ENCODE measurements at places on chromosomes 1 and 21.

DNA sequence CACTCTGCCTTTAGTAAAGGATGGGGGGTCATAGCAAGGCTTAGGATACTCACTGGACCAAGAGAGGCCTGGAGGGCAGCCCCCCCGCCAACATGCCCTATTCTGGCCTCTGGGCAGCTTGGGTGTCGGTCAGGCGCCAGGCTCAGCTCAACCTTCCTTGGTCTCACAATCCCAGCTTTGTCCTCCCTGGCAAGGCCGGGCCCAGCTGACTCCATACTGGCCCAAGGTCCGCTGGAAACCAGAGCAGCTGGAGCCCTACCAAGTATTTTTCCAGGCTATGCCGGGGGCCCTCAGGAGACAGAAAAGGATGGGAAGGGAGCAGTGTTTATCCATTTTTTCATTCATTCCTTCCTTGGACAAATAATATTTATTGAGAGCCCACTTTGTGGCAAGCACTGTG, 6.2 kb downstream of the FBXO2 start:
- no peak for DNase-seq

DNA sequence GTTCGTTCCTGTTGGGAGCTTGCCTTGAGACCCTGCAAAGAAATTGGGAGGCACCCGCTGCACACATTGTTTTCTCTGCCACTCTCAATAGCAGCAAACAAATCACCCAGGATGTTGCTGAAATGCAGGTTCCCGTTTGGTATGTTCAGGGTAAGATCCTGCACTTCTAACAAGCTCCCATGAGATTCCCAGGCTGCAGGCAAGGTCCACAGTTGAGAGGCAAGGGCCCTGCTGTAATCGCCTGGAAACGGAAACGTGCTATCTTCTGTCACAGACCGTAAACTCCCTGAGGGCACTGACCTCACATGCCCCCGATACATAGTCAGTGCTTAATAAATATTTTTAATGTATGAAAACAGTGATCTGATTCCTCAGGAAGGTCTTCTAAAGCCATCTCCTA, 37.8 kb downstream of the XCL1 start:
- DNase-seq: no peak

DNA sequence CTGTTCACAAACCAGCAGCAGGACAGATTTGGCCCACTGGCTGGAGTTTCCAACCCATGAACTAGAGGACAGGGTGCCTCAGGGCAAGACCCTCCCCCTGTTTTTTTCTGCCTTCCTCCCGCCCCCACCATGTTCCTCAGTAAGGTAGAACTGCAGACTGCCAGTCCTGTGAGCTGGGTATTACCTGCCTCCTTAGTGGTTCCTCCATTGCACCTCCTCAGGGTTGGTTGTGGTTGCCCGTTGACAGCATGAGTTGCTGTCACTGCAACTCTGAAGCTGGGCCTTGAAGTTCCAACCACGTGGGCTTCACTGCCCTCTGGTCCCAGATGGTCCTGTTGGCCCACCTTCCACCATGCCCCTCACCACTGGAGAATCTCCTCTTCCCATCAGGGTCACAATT, 28.8 kb downstream of the TENT5C start:
- no peak for DNase-seq

- no peak for DNase-seq
These were observed 44.4 kb upstream of the DHCR24 start for GRCh38 chr1:54931275-54931840.

DNA sequence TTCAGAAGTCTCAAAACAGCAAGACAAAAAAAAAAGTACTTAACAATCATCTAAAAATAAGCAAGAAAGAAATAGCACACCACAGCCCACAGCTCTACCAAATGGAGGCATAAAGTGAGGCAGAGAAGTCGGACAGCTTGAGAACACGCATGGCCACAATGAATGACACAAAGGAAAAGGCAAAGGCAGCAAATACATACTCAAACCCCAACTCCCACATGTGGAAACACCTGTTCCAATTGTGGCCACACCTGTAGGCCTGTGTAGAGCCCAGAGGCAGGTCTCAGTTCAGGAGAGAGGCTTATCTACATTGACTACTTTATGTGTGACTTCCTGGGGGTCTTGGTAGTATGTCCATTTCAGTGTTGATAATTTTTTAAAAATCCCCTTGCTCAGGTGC, 543.5 kb downstream of the LMO4 start:
- DNase-seq: no peak

DNA sequence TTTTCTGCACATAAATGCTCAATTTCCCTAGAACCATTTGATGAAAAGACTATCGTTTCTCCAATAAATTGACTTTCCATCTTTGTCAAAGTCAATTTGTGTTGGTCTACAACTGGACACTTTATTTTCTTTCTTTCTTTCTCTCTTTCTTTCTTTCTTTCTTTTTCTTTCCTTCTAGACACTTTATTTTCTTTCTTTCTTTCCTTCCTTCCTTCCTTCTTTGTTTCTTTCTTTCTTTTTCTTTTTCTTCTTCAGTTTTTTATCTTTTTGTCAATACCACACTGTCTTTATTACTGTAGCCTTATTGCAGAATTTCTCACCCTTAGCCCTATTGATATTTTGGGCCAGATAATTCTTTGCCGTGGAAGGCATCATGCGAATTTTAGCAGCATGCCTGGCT, 73.5 kb downstream of the FASLG start:
- DNase-seq: no peak

- no peak for DNase-seq
These were observed 114.1 kb downstream of the TNR start for GRCh38 chr1:175629318-175629694.

- DNase-seq: peak; percentile 74
These were observed 27.8 kb downstream of the PLEKHA6 start for GRCh38 chr1:204331847-204332487.

GRCh38 chr1:209823143-209824041, 4.4 kb upstream of the UTP25 start:
- peak; percentile 53 for DNase-seq

GRCh38 chr1:29855561-29856160, 619.3 kb downstream of the PTPRU start:
- no peak for DNase-seq

DNA sequence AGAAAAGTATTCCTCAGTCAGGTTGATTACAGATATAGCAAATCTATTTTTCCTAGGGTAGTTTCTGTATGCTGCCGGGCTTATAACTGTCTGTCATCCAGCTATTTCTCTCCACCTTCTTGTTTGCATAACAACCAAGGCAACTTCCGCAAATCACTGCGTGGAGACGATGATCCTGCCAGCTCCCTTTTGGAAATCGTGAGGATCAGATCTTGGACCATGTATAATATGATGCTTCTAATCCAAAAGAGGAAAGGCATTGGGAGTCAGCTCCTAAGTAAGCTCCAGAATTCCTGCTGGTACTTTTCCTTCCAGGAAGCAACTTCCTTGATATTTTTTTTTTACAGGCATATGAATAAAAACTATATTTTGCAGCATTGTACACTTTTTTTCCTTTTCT, 445 bp upstream of the RGS4 start:
- no peak for DNase-seq

DNA sequence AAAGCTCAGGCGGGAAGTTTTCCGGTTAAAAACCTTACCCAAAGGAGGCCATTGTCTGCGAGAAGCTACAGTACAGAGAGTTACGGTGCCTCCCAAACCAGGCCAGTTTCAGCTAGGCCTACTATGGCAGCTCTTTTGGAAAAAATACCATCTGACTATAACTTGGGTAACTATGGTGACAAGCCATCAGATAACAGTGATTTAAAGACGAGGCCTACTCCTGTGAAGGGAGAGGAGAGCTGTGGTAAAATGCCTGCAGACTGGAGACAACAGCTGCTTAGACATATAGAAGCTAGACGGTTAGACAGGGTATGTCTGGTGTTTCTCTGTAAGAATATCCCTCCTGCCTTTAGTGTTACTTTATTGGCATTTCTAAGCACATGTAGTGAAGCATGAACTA, 165.9 kb downstream of the LRRC40 start:
- no peak for DNase-seq

DNA sequence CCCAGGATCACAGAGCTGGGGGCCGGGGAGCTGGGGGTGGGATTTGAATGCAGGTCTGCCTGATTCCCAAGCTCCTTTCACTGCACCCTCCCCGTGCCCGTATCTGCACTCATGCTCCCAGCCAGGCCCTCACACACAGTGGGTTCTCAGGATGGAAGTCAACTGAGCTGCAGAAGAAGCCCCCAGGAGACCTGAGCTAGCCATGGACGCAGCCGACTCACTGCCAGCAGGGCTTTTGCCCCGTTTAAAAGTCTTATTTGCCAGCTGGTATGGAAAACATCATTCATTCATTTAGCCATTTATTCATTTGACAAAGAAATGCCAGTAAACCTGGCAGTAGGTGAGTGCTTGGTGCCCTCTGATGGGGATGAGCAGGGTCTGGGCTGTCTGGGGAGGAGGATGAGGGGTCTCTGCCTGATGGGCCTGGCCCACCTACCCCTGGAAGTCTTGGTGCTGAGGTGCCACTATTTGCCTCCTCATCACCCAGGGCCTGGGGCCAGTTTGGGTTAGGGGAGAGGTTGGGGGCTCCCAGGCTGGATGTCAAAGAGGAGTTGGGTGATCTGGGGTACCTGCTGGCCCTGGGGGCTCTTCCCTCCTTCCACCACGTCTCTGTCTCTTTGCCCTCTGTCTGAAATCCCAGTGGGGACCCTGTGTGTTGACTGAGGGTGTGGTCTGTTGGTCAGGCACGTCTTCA, 2.8 kb downstream of the TNFRSF1B start:
- DNase-seq: no peak

GRCh38 chr21:14991957-14992356, 72.8 kb downstream of the NRIP1 start:
- DNase-seq: no peak

DNA sequence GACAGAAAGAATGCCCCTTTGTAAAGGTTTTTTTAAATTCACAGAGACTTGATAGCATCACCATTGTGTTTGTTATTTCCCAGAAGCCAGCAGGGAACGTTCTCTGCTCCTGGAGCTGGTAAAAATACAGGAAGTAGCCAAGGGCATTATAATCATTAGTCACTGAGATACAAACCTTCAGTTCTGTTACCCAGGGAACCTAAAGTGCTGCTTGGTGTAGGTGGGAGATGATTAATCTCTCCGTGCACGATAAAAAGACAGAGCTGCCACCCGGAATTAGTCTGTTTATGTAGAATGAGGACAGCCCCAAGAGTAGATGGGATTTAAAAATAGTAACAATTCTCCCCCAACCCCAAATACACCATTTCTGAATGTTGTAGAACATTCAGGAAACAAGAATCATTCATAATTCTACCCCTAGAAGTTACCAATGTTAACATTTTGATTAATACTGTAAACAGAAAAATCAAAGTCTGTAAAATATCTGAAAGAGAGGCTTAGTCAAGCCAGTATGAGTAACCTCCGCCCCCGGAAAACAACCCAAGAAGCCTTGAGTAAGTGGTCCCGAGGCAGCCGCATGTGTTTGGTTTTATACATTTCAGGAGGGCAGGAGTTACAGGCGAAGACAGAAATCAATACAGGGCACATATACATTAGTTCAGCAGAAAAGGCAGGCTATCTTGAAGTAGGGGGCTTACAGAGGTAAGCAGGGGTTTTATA, 45.3 kb upstream of the CTBS start:
- DNase-seq: peak; percentile 8

GRCh38 chr1:156804572-156805243, 11.9 kb downstream of the SH2D2A start:
- no peak for DNase-seq

- DNase-seq: no peak
These were observed 167.6 kb downstream of the PRDM2 start for GRCh38 chr1:13867603-13868002.

DNA sequence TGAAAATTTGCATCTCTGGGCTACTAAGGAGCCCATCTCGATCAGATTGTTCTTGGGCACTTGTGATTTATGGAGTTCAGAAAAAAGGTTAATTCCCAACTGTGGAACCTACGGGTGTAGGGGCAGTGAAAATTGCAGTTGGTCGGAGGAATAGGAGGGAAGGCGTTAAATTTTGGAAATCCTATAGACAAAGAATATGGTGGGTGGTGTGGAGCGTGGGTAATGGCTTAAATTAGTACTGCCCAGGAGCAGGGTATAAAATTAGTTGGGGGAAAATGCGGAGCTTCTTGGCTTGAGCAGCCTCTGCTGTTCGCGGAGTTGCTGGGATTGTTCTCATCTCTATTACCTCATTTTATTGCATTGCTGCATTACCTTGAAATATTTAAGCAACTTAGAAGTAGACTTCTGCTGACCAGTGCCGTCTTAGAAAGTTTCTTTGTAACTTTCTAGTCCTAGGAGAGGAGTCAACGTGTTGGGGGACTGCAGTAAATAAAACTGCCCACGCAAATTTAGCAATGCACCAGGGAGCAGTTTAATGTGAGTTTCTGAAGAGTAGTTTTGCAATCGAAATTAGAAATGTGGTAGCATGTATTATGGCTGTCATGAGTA, 514 bp downstream of the S1PR1 start:
- no peak for DNase-seq

DNA sequence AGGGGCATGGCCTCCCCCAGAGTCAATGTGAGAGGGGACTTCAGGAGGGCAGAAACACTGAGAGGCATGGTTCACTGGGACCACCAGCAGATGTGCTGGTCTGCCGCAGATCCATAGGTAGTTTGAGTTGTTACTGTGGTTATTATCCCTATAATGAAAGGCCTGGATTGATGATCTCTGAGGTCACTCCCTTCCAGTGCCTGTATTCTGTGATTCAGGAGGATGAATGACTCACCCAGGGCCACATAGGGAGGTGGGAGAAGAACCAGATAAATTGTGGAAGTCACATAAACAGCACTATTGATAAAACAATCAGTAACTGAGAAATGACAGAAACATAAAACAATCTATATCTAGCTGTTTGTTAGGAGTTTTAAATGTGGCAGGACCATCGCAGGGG, 22.7 kb upstream of the ACTL8 start:
- DNase-seq: no peak

DNA sequence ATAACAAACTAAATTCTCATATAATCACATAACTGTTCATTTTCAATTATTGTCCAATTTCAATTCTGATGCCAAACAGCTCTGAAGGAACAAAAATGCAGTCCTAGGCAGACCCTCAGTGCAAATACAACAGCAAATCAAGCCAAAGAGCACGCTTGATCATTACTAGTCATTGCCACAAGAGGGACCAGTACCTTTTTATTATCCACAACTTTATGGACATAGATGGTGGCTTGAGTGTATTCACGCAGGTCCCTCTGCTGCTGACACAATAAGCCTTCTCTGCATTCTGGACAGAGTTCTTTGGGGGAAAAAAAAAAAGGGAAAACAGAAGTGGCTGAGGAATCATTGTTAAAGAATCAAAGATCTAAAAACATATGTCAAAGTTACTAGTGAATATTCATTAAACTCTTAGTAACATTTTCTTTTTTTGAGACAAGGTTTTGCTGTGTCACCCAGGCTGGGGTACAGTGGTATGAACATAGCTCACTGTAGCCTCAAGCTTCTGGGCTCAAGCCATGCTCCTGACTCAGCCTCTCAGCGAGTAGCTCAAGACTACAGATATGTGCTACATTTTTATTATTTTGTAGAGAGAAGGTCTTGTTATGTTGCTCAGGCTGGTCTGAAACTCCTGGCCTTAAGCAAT, 34.3 kb upstream of the RAP1GAP start:
- peak; percentile 15 for DNase-seq

GRCh38 chr1:181061487-181061886, 27.0 kb upstream of the IER5 start:
- DNase-seq: no peak

Data from LoVo (cell line).